Activated naive CD4-positive, alpha-beta T cell (primary cell): ENCODE measurements at places on chromosomes 1 and 21.
A peak's percentile ranks its signal among the peaks of the same experiment; 100 is the strongest.

DNA sequence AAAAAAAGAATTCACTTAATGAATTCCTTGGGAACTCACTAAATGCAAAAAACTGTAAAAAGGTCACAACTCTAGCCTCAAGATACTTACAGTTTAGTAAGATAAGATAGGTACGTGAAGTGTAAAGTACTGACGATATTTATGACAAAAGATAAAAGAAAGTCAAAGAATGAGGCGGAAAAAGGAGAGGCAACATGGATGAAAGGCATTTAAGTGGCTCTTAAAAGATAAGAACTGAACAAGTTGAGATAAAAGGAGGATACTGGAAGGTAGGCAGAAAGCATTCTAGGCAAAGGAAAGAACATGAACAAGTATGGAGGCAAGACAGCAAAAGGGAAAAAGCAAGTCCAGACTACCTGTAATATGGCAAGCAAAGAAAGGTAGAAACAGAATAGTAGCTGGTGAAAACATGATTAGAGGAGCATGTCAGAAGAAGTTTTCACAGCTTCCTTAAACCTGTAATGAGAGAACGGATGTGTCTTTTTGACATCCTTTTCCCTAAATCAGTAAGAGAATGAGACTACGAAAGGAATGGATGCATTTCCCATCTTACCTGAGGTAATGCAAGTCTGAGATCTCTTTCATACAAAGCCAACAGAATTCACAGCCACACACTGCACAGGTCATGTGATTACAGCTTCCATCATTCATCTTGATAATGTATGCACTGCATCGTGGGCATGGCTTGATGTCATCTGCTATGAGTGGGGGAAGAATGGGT lies 16.8 kb downstream of the RNF19B start:
- DNase-seq = no peak

- DNase-seq = no peak
These were observed 90.0 kb downstream of the VWA5B1 start for GRCh38 chr1:20380616-20381035.

- DNase-seq = no peak
These were observed 394.1 kb downstream of the RRAGC start for GRCh38 chr1:38465460-38465859.

DNA sequence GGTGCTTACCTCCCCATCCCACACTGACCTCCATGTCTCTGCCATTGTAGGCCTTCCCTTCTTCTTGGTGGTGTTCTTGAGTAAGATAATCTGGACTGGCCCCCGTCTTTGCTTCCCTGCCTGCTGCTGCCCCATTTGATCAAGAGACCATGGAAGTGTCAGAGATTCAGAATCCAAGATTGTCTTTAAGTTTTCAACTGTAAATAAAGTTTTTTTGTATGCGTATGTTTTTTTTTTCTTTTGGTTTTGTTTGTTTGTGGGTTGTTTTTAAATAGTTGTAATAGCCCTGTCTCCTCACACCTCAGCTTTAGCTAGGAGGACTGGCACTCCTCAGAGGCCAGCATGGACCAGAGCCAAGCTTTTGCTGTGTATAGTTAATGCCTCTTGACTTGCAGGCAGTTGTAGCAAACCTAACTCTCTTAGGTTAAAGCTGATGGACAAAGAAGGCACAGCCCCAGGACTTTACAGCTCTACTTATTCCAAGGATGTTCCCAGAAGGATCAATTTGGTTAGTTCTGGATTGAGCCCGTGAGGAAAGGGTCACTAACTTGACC lies 5.6 kb upstream of the YBX1 start:
- DNase-seq = no peak

GRCh38 chr1:202987922-202988583 lies 19.1 kb upstream of the TMEM183A start:
- no peak for DNase-seq

DNA sequence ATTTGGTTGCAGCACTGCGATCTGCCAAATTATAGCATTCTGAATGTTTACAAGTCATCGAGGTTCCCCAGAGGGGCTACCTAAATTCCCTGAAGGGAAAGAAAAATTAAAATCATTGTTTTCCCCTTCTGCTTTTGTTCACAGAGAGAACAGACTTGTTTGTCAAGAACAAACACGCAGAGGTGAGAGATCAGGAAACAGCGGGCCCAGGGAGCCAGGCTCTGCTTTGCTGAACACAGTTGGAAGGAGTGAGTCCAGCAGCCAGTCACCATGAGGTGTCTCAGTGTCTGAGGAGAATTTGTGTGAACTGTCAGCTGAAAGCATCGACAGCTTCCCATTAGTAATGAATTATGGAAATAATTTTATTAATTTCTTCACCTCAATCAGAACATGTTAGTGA lies 52.5 kb downstream of the RWDD3 start:
- no peak for DNase-seq

- no peak for DNase-seq
These were observed 3.4 kb downstream of the AGPAT3 start for GRCh38 chr21:43868461-43868860.

- DNase-seq = no peak
These were observed 1.4 kb downstream of the LAPTM5 start for GRCh38 chr1:30756206-30756544.

- DNase-seq = no peak
These were observed 187.6 kb upstream of the NRIP1 start for GRCh38 chr21:15252431-15252830.

DNA sequence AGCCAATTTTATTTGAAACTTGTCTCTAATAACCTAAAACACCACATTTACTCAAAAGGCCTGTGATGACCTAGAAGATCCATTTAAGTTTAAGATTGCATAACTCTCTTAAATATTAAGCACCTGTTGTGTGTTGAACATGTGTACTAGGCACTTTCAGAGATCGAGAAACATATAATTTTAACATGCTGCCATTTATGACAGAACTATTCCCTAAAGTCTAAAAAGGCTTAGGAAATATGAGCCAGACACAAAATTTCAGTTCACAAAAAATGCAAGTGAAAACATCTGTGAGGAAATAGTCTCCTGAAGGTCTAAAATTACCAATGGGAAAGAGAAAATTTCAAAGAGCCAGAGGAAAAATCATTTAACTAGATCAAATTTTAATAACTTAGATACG lies 37.7 kb downstream of the CEP170 start:
- no peak for DNase-seq

DNA sequence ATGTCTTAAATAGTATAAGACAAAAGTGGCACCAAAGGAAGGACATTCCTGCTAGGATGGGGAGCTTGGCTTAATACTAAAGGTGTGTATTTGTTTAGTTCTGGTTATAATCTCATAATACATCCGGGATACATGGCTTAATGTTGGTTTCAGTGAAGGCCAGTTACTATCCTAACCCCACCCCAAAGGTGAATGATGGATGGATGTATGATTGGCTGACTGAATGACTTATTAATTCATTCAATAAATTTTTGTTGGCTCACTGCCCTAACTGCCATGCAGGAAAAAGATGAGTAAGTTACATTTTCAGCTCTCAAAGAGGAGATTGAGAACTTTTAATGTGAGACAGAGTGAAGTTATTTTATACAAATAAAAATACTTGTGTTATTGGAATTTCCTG lies 52.2 kb downstream of the PHACTR4 start:
- no peak for DNase-seq

GRCh38 chr1:172377565-172377964 lies 42.9 kb upstream of the C1orf105 start:
- DNase-seq = no peak

- no peak for DNase-seq
These were observed 33.2 kb upstream of the RBM15 start for GRCh38 chr1:110305900-110306420.

DNA sequence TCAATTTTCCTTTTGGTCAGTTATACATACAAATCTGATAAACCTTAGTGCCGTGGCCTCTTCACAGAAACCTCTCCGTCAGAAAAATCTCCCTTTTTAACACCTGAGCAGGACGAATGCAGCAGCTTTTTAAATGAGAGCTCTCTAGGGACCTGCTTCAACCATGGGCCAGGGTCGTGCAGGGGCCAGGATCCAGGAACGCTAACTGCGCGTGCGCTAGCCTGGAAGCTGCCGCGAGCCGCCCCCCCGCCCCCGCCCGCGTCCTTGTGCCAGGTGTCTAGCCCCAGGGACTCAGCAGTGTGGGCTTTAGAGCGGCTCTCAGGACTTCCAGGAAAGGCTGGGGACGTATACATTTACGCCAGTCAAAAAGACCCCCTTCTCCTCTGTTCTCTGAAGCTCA lies 136.8 kb upstream of the FMN2 start:
- DNase-seq = no peak

GRCh38 chr1:150973836-150974579 lies 627 bp downstream of the CERS2 start:
- peak; percentile 43 for DNase-seq

- DNase-seq = no peak
These were observed 62.5 kb downstream of the PEX14 start for GRCh38 chr1:10537082-10537766.

DNA sequence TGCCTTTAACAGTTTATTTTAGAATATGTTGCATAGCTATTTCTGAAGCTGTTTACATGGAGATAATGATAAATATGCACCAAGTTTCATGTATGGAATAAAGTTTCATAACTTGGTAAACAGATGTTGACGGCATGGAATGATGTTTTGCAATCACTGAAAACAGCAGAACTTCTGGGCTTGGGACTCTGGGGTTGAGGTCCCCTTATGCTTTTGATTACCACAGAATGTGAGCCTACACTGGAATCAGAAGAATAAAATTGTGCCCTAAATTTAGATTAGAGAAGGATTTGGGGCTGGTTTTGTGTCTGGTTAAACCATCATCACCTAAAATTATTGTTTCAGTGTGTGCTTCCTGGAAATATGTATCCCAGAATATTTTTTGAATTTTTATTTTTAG lies 11.1 kb downstream of the KRTAP24-1 start:
- no peak for DNase-seq

- no peak for DNase-seq
These were observed 107.4 kb upstream of the CASZ1 start for GRCh38 chr1:10903821-10904220.

DNA sequence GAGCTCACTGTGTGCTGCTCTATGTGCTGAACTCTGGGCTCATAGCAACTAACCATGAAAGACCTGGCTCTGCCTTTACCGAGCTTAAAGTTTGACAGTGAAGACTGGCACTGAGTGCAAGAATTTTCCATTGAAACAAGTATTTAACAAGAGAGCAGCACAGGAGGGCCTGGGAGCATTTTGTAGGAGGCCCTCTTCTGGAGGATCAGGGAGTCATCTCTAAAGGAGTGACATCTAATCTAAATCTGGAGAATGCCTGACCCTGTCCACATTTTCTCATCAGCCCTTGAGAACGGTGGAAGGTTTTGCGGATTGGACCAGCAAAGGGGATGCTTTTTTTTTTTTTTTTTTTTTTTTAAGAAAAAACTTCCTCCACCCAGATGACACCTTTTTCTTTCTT lies 150.8 kb downstream of the ROR1 start:
- DNase-seq = no peak

- no peak for DNase-seq
These were observed 126.5 kb downstream of the NFIA start for GRCh38 chr1:61208831-61209230.

- no peak for DNase-seq
These were observed 1.5 kb upstream of the SCP2 start for GRCh38 chr1:52925571-52926005.

DNA sequence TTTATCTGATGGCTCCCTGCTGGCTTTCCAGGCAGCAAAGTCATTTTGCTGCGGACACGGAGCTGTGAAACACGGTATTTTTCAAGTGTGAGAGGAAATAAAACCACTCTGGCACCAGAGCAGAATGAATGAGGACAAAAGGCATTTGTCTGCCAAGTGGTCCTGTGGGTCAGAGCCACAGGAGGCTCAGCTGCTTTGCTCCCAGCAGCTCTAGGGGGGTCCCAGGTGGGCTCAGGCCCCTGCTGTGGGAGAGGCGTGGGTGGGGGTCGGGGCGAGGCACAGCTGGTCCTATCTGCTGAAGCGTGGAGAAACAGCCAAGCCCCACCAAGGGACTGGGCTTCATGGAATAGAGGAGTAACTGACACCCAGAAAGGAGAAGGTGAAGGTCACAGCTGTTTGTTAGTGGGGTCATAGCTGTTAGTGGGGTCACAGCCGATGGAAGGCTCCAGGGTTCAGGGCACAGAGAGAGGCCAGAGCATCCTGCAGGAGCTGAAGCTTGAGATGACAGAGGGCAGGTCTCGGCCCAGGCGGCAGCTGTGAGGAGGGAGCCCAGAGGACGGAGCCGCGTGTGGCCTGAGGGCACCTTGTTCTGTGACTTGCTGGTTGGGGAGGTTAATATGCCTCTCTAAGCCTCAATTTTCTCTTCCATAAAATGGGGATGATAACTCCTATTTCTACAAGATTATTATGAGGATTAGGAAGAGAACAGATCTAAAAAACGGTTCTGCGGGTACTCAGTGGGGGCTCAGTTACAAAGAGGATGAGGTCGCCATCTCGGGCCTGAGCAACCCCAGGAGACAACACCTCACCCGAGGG lies 7.1 kb downstream of the KIF17 start:
- no peak for DNase-seq

- DNase-seq = no peak
These were observed 120.7 kb downstream of the CNIH3 start for GRCh38 chr1:224736619-224737352.

GRCh38 chr1:213369465-213369864 lies 318.4 kb downstream of the RPS6KC1 start:
- no peak for DNase-seq

- DNase-seq = no peak
These were observed 68.9 kb downstream of the DMAP1 start for GRCh38 chr1:44281962-44282703.

DNA sequence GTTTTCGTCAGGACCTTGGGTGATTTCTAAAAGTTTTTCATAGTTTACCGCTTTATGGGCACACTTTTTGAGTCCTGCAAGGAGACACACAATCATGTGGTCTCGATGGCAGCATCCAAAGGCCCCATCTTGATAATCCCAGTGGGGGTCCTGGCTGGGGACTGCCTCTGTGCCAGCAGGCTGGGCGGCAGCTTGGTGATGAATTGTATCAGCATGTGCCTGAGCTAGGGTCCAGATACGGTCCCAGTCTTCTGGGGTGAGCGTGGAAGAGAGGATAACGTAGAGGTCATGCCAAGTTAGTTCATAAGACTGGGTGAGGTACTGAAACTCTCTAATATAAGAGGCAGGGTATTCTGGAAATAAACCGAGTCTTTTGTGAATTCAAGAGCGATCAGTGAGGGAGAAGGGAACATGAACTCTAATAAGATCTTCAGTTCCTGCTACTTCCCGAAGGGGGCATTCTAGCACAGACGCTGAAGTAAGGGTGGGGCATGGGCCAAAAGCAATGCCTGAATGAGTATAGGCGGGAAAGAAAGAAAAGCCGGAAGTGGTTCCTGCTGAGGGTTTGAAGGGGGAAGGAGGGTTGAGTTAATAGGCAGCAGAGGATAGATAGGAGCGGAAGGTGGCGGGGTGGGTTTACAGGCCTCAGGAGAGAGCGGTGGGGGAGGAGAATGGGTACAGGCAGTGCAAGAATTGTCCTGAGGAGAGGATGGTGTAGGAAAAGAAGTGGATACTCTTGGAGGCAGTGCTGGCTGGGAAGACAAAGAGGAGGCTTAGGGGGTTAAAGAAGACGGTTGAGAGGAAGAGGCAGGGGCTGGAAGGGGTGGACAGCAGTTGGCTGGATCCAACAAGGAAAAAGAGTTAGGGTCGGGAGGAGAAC lies 1.6 kb downstream of the ERVH48-1 start:
- DNase-seq = peak; percentile 44

- DNase-seq = no peak
These were observed 717.9 kb downstream of the AMY1C start for GRCh38 chr1:104467590-104467989.
